ENCODE measurements at places on chromosomes 5 and 9. TPM values are rescaled to one million over a fixed set of nuclear protein-coding genes. Genes with fewer than 3 reads are reported as not detected.

The EMB gene
- 94.6 TPM for total RNA-seq

The UCK1 gene
- total RNA-seq = 29.7 TPM

The KIF12 gene
- not detected for total RNA-seq

The UBE2D2 gene
- total RNA-seq = 315 TPM

The PCDHA11 gene
- total RNA-seq = not detected

The PKD2L2 gene
- total RNA-seq = 0.74 TPM

The ERBIN gene
- 63.6 TPM for total RNA-seq

The SCGB3A2 gene
- not detected for total RNA-seq

The ADCY2 gene
- not detected for total RNA-seq

The FOXI1 gene
- not detected for total RNA-seq

The CCDC183 gene
- total RNA-seq = 0.72 TPM

The NELFB gene
- 56.6 TPM for total RNA-seq

The CDC25C gene
- 30.1 TPM for total RNA-seq

- DNase-seq = peak; percentile 58
These were observed at the start of gene PBX3 for GRCh38 chr9:125747053-125747764. Gene PBX3 (plus strand): TSS chr9:125747373.

DNA sequence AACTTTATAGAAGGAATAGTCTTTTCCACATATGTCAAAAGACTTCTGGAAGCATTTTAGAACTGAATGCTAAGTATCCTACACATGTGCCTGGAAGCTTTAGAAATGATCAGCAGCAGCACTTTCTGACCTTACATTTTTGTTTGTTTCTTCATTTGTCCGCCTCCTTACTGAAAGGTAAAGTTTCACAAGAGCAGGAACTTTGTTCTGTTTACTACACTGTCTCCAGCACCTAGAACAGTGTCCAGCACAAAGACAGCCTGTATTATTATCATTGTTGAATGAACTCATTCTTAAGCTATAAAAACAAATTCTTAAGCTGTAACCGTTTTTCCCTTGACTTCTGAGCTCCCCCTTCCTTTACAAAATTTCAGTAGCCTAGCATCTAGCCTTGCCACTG, 14.8 kb downstream of the PIP5K1B start:
- DNase-seq = no peak

DNA sequence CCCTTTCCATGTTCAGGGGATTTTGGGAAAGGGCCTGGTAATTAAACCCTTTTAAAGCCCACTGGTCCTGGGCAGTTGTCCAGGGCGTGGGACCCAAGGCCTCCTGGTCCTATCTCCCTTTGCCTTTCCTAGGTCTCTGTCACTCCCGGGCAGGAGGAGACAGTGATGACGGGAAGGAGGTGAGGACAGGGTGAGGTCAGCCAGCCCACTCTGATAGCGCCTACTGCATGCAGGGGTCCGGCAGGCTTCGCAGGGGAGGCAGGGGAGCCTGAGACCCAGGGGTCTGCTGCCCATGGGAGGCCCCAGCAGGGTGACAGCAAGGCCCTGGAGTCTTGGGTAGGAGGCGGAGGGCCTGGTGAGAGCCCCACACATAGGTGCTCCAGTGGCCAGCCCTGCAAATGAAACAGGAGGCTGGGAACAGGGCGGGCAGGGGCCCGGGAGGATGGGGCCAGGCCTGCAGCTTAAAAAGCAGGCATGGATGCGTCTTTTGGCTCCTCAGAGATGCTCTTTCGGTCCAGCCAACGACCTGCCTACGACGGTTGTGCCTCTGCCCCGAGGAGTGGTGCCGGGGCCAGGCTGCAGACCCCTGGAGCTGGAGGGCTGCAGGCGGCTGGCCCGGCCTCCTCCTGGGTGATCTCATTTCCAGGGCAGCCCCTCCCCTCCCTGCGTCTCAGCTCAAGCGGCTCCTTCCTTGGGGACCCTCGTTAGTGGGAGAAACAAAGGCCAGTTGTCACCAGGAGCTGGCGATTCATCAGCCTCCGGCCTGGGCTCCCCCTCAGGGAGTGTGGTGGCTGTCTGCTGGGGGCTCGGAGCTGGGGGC, 6.7 kb upstream of the RXRA start:
- DNase-seq = no peak

- no peak for DNase-seq
These were observed 41.1 kb downstream of the G3BP1 start for GRCh38 chr5:151812757-151813309.

- DNase-seq = peak; percentile 31
These were observed 240.9 kb downstream of the TLE4 start for GRCh38 chr9:79812507-79813257.

DNA sequence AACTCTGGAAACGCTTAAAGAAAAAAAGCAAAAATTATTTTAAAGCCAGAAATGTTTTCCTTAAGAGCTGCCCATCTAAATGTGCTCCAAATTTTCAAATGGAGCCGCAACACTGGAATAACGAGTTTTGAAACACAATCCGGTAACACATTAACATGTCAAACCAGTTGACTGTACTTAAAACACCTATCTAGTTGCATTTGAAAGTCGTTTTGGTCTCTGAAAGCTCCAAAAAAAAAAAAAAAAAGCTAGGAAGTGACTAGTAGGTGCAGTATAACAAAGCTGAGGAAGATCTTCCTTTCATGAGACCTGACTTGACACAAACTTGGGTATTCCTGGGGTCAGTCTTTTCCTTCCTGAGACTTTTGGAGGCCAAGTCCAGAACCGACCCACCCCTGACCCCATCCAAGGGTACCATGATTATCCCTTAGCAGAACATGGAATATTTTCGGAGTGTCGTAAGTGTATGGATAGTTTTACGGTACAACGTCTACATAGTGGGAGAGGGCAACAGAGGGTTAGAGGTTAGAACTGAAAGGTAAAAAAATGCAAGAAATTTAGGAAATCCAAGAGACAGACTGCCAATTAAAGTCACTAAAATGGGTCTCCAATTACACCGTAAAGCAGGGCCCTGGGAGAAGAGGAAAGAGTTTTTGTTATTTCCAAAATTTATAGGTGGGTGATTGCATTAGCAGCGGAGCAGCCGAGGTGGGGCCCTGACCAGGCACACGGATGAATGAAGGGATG, 812 bp downstream of the CETN3 start:
- no peak for DNase-seq

GRCh38 chr9:3957306-3957705, 342.6 kb downstream of the GLIS3 start:
- no peak for DNase-seq

- DNase-seq = no peak
These were observed 161.7 kb downstream of the YTHDC2 start for GRCh38 chr5:113675166-113675565.

GRCh38 chr5:115686051-115686737, 60.4 kb upstream of the TMED7 start:
- no peak for DNase-seq

- no peak for DNase-seq
These were observed 51.3 kb downstream of the SNX24 start for GRCh38 chr5:122896598-122897282.

- DNase-seq = no peak
These were observed 34.1 kb downstream of the COL15A1 start for GRCh38 chr9:98977813-98978212.

DNA sequence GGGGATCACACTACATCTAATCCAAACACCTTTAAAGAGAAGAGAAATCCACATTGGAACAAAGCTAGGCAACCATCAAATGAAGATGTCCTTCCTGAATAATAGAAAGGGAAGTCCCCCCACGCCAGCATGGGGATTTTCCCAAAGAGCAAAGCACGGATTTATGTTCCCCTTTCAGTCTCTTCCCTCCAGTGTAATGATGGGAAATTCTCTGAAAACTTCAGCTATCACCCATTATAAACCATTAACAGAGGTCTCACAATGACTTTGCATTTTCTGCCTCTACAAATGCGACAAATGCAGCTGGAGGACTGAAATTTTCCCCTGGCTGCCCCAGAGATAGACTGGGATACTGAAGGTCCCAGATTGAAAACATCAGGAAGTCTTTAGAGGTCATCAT, 368.7 kb downstream of the EFNA5 start:
- no peak for DNase-seq

DNA sequence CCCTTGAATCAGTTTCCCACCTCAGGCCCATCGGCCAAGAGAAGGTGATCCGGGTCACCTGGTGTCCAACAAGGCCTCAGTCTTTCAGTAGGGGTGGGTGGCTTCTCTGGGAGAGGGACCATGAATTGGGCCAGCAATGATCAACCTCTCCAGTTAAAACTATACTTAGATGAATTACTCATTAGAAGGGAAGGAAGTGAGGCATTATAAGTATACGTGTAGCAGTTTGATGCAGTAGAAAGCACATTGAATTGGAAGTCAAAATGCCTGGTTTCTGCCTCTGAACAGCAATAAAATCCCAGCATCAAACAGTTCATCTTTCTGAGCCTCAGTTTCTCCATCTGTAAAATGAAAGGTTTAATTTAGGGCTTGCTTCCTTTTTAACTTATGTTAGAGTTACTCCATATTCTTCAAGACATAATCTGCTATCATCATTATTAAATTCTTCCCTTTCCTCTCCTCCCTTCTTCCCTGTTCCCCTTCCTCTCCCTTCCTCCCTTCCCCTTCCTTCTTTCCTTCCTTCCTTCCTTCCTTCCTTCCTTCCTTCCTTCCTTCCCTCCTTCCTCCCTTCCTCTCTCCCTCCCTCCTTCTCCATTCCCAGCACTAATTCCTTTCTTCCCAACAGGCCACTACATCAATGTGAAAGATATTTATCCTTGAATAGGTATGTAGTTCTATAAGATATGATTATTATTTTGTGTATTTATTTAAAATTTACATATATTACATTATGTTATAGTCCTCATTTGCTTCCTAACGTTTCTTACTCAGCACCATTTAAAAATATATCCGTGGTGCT, 18.6 kb upstream of the TMEM174 start:
- no peak for DNase-seq

GRCh38 chr9:135978642-135979546, 17.7 kb upstream of the UBAC1 start:
- DNase-seq = peak; percentile 39

DNA sequence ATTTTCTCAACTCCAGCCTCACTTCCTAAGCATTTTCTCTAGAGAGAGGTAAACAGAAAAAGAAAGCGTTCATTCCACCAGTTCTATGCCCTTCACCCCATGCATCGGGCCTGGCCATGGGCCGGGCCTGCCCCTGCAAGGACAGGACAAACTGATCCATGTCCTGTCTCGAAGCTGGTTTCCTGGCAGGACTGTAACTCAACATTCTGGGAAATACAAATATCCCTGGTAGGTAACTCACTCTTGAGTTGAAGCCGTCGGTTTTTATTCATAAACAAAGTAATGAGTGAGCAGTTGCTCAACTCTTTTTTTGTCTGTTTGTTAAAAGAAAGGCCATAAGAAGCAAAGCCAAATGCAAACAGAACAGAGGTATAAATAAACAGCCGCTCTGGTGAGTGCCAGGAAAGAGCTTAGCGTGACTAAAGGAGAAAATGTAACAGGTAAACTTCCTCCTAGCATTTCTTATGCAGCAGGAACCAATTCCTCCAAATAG, 64.4 kb upstream of the DNAH5 start:
- DNase-seq = no peak

- DNase-seq = no peak
These were observed 325.8 kb upstream of the CDH6 start for GRCh38 chr5:30867711-30868110.

- no peak for DNase-seq
These were observed 166.1 kb upstream of the MOCS2 start for GRCh38 chr5:53275666-53276065.
